RWPE1 (cell line): ENCODE measurements at places on chromosomes 5 and 9.

DNA sequence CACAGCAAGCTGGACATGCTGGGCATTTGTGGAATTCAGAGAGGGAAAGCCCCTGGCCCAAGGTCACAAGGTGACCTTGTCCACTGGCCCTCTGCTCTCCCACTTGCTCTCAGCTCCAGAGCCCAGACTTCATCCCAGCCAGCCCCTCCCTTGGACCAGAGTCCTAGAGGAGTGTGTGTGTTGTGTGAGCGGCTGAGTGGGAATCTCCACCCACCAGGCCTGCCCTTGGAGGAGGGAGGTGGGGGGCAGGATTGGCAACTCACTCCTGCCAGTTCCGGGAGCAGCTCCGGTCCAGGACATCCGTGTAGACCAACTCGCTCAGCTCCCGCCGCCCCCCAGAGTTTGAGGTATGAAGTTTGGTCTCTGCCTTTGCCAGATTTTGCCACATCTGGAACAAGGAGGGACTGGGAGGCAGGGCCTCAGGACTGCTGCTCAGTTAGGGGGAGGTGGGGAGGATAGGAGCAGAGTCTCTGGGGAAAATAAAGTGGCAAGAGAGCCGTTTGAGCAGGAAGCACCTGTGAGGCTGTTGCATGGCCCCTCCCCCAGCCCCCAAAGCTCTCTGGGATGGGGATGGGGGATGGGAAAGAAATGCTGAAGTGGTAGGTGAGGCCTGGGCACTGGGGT is 1.4 kb downstream of the MZB1 start:
- no peak for DNase-seq

- peak; percentile 60 for DNase-seq
These were observed 59.6 kb upstream of the IL17B start for GRCh38 chr5:149438711-149439132.

DNA sequence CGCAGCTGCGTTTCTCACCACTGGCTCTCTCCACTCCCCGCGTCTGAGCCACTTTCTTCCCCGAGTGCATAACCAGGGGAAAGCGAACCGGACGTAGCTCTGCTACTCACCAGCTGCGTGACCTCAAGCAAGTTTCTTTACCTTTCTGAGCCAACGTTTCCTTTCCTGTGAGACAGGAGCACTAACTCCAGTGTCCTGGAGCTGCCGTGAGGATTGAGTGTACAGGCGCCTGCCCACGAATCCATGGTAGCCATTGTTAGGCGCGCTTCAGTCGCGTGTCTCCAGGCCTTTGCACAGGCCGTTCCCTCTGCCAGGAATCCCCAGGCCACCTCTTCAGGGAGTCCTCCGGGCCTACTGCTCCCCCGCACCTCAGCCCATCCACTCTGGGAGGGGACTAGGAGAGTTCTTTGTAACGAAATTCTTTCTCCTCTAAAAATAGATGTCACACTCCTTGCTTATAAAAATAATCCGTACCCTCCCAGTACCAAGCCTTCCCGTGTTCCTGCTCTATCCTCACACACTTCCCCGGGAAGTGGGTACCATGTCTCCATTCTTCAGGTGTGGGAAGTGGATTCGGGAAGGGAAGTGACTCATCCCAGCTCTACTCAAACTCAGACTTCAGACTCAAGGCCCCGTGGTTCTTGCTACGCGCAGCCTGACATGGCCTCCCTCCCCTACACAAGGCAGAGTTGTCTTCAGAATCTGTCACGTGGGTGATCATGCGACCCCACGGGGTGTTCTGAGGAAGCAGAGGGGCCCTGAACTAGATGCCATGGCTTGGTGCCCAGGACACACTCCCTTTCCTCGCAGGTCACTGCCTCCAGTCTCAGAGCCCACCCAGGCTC is 16.1 kb upstream of the CRB2 start:
- no peak for DNase-seq

- no peak for DNase-seq
These were observed 21.1 kb upstream of the DMRTA1 start for GRCh38 chr9:22425551-22425950.

- DNase-seq, result no peak
These were observed 12.4 kb upstream of the RANBP17 start for GRCh38 chr5:170849374-170849773.

- no peak for DNase-seq
These were observed 24.7 kb upstream of the ANKRD34B start for GRCh38 chr5:80594810-80595209.

- DNase-seq, result no peak
These were observed 118.8 kb downstream of the BOD1 start for GRCh38 chr5:173497685-173498084.

DNA sequence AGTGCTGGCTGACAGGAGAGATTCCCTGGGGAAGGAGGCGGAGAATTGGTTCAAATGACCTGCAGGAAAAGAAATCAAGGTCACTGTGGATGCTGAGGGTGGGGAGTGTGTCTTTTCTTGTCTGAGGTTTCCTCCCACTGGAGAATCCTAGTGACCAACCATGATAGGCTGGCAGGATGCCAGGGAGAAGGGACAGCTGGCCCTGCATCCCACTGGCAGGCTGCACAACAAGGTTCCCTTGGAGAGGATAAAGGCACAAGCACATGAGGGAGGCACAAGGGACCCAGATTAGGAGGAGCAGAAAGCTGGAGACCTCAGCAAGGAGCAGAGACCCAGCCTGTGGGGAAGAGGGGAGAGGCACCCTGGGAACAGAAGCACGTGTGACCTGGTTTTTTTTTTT is 11.4 kb upstream of the ZDHHC12 start:
- DNase-seq, result no peak

- no peak for DNase-seq
These were observed 8.9 kb downstream of the FBXW5 start for GRCh38 chr9:136935651-136936050.

DNA sequence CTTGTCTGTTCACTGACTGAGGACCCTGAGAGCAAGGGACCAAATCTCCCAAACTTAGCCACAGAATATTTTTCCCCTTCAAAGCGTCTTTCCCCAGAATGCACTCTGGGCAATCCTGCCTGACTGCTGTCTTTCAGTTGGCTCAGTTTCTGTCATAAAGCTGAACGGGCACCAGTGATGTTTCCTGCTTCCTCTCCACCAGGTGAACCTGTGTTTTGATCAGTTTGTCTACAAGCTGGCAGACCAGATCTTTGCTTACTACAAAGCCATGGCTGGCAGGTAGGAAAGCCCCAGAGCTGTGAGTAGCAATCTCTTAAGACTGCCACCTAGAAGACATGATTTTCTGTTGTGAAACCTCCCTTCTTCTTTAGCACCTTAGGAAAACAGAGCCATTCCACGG is 61.8 kb downstream of the CYFIP2 start:
- no peak for DNase-seq

GRCh38 chr5:73236541-73237128 is 63.6 kb downstream of the TMEM174 start:
- peak; percentile 74 for DNase-seq

DNA sequence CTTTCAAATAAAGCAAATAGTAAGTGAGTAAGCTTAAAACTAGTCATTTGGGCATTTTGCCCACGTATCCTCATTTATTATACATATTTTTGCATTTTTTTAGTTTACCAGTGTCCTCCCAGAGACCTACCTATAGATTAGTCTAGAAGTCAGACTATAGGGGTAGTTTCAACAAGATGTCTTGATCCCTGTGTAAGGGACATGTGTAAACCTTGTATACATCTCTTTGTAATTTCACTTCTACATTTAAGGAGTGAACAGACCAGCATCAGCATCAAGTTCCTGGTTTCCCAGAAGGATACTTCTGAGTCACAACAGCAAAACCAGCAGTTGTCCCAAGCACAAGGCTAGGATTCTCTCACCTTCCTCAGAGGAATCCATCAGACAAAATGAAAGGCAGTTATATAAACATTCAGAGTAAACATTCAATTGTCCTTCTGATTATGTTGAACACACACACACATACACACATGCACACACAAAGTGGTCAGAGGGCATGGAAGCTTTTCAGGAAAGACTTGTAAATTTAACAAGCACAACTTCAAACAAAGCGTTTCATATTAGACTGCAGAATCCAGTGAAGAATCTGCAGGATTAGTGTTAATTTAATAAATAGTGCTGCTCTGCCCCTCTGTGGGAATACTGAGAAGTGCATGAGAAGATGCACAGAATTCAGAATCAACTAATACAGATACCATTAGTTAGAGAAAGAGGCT is 55.4 kb downstream of the HINT1 start:
- peak; percentile 67 for DNase-seq

GRCh38 chr5:125006011-125006685 is 259.7 kb upstream of the ZNF608 start:
- DNase-seq, result no peak

DNA sequence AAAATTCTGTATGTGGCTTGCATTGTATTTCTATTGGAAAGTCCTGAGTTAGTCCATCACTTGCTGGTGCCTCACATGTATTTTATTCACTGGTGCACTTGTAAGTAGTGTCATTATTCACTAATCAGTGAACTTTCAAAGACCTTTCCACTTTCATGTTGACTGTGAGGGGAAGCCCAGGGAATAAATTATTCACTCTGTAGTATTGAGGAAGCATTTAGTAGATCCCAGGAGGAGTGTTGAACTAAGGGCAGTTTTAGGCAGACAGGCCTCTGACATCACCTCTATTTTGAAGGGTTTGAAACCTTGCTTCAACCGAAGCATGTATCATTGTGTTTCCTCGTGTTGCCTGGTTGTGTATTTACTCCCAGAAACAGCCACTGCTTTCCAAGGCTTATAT is 705.4 kb upstream of the RIOK2 start:
- DNase-seq, result no peak

DNA sequence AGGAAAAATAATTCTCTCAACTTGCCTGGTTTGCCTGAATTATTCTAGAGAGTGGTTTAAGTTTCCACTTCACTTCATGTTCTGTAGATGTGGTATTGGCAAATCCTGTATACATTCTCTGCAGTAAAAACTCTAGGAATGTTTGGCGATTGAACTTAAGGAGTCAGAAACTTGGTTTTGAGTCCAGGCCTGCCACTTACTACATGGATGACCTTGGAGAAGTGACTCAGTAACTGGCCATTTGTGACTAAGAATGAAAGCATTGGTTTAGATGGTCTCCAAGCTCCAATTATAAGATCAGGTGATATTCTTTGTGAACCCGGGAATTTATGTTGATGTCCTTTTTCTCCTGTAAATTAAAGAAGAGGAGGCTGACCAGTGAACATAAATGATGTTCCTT is 233.8 kb downstream of the GAS1 start:
- no peak for DNase-seq

- peak; percentile 33 for DNase-seq
These were observed 442.4 kb upstream of the ZNF462 start for GRCh38 chr9:106420511-106420944.

- DNase-seq, result no peak
These were observed 127.8 kb downstream of the ZNF354C start for GRCh38 chr5:179187681-179188575.

- no peak for DNase-seq
These were observed 972.2 kb upstream of the WWC1 start for GRCh38 chr5:167319243-167319642.

- no peak for DNase-seq
These were observed 126.4 kb downstream of the MAT2B start for GRCh38 chr5:163631856-163632255.

GRCh38 chr5:172113036-172113435 is 75.0 kb downstream of the STK10 start:
- DNase-seq, result no peak

- no peak for DNase-seq
These were observed 136.8 kb downstream of the TLE4 start for GRCh38 chr9:79708541-79708940.

DNA sequence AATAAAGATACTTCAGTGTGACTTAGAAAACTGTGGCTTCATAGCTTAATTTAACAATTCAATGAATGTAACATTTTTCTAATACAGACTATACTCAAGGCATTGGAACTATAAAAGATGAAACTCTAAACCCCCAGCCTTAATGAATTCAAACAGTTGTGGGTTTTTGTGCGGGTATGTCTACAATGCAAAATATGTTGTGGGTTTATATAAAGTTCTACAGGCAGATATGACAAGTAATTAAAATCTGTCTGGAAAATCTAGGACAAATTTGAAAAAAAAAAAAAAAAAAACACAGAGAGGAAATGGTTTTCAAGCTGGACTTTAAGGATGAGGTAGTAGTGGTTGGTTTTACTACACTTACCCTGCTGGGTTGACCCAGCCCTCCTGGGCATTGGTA is 467.5 kb upstream of the TLE4 start:
- no peak for DNase-seq

GRCh38 chr9:27934471-27934870 is 361.2 kb upstream of the C9orf72 start:
- DNase-seq, result no peak

- DNase-seq, result no peak
These were observed 523.5 kb upstream of the ZNF608 start for GRCh38 chr5:125269926-125270325.

DNA sequence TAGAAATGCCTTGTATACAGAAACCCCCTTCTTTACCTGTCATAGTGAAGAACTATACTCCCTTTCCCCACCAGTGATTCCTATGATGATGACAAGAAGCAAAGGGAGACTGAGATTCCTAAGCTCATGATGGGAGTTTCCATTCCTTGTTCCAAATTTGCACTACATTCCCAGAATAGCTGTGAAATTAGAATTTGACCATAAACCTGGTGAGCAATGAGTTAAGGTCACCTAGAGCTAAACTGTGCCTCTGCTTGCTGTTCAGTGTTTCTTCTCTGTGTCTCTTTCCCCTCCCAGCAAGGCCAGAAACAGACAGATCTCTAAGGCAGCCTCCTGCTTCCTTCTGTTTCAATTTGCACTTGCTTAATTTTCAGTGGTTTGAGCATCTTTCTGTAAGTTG is 332.1 kb downstream of the PIK3R1 start:
- no peak for DNase-seq

- no peak for DNase-seq
These were observed 52.4 kb downstream of the FSTL4 start for GRCh38 chr5:133559960-133560359.

- no peak for DNase-seq
These were observed 73.3 kb downstream of the RXRA start for GRCh38 chr9:134399435-134400056.

DNA sequence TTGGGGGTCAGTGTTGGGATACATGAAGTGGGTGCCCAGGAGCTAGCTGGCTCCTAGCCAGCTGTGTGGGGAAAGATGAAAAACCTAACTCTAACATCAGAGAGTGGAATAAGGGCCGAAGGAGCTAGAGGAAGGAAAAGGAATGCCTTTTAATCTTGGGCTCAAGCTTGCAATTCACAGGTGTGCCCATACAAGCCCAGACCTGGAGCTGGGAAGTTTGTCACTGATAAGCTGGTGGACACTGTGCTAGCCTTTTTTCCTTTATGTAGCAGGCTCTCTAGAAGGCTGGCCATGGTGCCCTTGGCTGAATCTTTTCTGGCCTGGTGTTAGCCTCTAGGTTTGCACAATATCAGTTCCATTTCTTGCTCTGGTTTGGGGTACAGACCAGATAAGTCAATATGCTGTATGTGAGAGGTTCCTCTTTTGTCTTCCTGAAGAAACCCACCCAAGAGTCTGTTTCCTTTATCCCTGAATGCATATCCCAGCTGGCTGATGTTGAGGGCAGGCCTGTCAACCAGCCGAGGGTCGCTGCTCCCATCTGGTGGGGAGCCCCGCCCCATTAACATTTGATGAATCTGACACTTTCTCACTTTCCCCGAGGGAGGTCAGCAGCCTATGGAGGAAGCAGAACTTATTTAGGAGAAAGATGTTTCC is 92.4 kb upstream of the CXCL14 start:
- no peak for DNase-seq
